ENCODE measurements at places on chromosomes 7 and 10. TPM values are rescaled to one million over a fixed set of nuclear protein-coding genes. Genes with fewer than 3 reads are reported as not detected.

The CLDN4 gene
- total RNA-seq, result 1.2 TPM

DNA sequence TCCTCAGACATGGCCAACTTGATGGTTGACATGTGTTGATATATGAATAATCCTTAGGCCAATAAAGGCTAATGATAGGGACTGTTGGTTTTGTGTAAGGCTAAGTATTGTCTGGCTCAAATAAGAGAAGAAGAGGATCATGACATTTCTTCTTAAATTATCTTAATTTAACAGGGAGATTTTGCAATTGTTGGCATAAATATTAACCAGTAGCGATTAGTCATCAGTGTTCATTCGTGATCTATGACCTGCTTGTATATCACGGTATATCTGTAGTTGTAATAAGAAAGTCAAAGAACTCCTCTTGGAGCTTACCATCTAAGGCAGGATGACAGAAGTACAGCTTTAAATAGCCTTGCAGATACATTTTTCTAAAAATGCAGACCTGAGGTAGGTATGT is 196.4 kb downstream of the CREB5 start:
- DNase-seq, result no peak

- no peak for DNase-seq
Measured at GRCh38 chr7:79854621-79855020, 280.0 kb upstream of the GNAI1 start.

The ACSM6 gene
- not detected for total RNA-seq

GRCh38 chr10:78407009-78407711 is 373.5 kb downstream of the RPS24 start:
- no peak for DNase-seq

The COL28A1 gene
- total RNA-seq, result not detected

The AASS gene
- 18.7 TPM for total RNA-seq

The TMEM140 gene
- total RNA-seq, result 18.6 TPM

The NODAL gene
- total RNA-seq, result not detected

DNA sequence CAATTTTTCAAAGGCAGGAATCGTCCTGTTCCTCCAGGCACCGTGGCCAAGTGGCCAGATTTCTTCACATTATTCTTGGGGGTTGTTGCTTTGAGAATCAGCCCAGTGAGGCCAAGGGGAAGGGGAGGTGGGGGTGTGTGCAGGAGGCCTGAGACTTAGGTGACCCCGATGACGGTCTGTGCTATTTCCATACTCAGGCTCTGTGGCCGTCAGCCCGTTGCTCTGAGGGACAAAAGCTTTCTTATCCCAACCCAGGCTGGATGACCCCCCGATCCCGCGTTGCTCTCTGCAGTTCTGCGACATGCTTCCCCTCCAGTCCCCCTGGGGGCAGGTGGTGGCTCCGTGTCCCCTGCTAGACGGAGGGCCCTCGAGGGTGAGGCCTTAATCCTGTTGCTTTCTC is 14.2 kb downstream of the DOCK1 start:
- DNase-seq, result no peak

- DNase-seq, result no peak
Measured at GRCh38 chr10:60800918-60801317, 22.6 kb downstream of the CDK1 start.

DNA sequence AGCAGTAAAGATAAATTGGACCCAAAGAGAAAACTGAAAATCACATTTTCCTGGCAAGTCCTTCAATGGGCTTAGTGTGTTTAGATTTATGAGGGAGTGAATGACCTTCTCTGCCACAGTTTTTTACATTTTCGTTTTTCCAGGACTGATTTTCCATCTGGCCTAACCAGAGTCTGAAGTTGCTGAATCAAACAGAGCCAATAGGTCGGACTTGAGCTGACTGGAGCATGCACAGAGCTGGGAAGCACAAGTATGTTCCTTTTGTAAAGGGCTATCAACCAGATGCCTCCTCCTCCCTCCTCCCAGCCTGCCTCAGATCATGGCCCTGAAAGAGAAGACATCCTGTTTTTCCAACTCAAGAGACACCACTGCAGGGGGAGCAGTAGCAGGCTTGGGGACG is 126.0 kb upstream of the ANKRD1 start:
- DNase-seq, result no peak

GRCh38 chr10:77501846-77502261 is 135.8 kb downstream of the KCNMA1 start:
- DNase-seq, result no peak

DNA sequence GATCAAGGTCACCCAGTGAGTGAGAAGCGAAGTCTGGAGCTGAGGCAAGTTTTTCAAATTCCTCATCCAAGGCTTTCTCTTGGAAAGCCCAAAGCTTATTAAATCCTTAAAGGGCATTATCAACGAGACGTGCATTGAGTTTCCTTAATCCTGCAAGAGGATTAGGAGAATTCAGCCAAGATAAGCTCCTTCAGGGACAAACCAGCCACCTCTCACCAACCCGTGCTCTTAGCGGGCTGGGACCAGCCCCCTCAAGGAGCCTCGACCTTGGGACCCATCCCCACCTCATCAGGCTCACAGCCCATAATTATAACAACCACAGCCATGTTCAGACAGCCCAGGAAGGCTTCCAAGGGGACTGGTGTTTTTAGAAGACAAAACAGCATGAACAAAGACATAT is 12.0 kb upstream of the SLC29A4 start:
- DNase-seq, result no peak

DNA sequence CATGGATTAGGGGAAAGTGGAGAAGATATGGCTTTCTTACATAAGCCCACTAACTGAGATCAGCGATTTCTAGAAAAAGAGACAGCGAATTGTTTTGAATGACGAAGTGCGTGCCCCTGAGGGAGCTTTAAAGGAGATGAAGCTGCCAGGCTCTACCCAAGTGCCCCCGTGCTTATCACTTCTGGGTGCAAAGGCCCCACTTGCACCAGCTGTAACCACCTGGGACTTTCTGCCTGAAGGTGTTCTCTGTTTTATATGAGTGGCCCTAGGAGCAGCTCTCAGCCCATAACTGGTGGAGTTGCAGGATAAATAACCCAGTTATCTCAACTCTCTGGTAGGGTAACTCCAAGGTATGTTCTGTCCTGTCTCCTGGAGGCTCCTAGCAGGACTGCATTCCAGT is 20.4 kb upstream of the CARD11 start:
- no peak for DNase-seq

GRCh38 chr10:77604063-77604462 is 33.5 kb downstream of the KCNMA1 start:
- no peak for DNase-seq

DNA sequence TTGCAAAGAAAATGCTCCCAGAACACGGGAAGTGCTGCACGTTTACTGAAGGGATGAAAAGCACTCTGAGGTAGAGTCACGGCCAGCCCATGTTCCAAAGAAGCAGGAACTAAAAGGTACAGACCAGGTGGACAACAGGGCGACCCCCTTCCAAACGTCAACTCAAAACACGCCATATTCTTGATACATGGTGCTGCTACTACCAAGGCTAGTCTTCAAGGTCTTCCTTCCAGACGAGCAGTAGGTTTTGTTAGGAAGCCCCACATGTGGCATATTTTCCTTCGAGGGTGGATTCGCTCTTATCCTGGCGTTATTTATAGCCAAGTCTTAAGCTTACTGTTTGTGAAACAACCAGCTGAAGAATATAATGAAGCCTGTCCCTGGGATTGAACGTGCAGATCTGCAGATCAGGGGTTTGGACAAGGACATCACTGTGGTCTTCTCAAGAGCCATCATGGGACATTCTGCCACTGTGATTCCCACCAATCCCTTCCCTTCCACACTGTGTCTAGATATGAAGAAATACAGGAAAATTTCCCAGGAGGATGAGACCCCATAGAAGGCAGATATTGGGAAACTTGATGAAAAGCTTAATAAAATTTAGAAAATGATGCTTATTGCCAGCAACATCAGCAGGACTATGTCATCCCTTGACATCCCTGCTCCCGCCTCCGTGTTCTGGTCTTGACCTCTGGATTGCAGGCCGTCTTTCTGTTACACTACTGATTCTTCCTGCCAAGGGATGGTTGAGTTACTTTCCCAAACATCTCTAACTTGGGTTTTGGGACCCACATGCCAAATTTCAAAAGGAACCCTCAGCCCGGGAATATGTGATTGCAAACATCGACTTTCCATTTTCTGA is 734.4 kb downstream of the PARD3 start:
- no peak for DNase-seq

GRCh38 chr10:69864321-69864720 is 62.6 kb downstream of the COL13A1 start:
- no peak for DNase-seq

DNA sequence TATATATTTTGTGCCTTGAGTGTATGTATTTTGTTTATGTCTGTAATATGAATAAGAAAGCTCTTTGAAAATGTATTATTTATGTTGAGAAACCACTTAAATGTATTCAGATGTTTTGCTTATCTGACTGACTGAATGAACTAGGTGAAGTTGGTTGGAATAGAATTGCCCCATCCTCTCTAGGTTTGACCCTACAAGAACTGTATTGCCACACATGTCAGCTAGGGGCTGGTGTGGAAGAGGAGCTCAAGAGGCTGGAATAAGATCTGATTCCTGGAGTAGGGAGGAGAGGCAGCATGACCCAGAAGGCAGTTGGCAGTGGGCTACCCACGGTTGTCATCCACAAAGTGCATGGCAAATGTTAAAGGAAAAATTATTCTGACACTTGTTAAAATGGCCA is 9.1 kb downstream of the SSMEM1 start:
- no peak for DNase-seq

GRCh38 chr7:133910761-133911160 is 216.4 kb upstream of the LRGUK start:
- no peak for DNase-seq

- DNase-seq, result peak; percentile 45
Measured at GRCh38 chr10:116753759-116754158, 11.4 kb upstream of the HSPA12A start.

The HOXA9 gene
- 0.18 TPM for total RNA-seq

GRCh38 chr7:80373429-80374032 is 138.3 kb downstream of the GNAT3 start:
- no peak for DNase-seq

DNA sequence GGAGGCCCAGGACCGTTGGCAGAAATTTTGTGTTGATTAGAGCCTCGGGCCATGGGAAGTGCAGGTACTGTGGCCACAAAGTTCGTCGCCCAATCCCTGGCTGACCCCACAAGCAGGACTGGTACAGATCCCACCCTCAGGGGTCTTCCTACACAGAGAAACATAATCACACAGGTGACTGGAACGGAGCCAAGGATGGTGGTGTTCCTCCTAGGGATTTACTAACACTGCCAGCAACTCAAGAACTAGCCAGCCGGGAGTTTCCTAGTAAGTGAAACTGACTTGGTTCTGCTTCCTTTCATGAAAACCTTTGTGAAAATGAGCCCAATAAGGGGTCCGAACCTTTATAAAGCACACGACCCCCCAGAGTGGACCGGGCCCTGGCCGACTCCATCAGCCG is 5.7 kb downstream of the CUX1 start:
- no peak for DNase-seq

GRCh38 chr10:43595739-43596298 is 10.4 kb upstream of the ZNF485 start:
- DNase-seq, result no peak

The MKI67 gene
- 33.3 TPM for total RNA-seq

DNA sequence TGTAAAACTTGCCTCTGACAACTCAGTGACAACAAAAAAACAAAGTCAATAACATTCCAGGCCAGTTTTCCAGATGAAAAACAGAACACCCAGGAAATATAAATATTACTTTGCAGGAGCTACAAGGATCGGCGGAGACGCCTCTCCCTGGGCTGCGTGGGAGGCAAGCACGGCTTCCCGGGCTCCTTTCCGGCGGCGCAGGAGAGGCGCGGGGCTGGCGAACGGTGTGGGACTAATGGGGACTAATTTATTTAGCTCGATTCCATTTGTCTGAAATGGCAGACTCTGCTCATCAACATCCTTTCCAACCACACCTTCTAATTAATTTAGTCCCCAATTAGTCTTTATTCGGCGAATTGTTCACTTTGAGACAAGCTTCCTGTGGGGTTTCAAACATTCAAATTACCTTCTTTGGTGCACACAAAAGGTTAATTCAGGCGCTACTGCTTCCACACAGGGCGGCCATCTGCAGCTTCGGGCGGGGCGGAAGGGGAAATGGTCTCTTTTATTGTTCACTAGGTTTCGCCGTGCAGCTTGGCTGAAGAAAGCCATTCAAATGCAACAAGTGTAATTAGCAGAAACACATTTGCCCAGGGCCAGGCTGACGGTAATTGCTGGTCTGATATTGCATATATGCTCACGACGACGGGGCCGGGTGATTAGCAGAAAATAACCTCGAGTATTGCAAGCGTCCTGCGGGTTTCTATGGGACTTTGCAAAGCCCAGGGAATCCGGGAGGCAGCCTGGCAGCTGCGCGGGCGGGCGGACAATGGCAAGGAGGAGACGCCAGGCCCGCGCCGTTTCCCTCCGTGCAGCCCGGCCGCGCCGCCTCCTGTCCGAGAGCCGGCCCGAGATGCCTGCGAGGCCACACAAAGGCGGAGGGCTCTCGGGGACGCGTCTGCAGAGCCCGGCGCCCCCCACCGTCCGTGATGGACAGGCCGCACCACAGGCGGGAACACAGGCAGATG is 270.1 kb downstream of the PTPRN2 start:
- DNase-seq, result no peak

DNA sequence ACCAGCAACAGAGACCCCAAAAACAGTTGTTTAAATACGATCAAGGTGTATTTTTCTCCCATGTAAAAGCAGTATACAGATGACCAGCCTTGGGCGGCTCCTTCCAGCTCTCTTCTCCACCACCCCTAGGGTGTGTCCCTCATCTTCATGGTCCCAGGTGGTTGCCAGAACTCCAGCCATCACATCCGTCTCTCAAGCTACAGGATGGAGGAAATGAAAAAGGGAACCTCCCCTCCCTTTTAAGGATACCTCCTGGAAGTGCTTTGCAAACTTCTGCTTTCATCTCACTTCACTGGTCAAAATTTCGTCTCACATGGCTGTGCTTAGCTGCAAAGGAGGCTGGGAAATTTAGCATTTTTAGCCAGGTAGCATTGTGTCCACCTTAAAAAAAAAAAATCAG is 59.3 kb downstream of the C10orf105 start:
- DNase-seq, result no peak

DNA sequence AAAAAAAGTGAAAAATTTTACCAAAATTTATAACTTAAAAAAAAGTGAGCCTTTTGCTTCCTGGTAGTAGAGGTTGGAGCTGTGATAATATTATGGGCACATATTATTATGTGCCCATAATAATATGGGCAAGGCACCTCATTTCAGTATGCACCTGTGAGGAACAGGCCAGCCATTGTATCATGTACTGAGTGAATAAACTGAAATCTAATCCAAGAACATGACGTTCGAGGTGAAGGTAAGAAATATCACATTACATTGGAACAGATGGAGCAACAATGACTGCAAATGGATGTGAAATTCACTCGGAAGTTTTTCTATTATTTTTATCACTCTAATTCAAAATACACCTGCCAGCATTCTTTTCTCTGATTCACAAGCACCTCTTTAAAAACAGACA is 216.0 kb downstream of the KLF6 start:
- DNase-seq, result no peak

- no peak for DNase-seq
Measured at GRCh38 chr7:90269163-90269562, 24.2 kb downstream of the CFAP69 start.

GRCh38 chr10:122072491-122072890 is 83.5 kb downstream of the TACC2 start:
- no peak for DNase-seq

- DNase-seq, result no peak
Measured at GRCh38 chr7:157476654-157477549, 140.1 kb downstream of the DNAJB6 start.

- peak; percentile 94 for DNase-seq
Measured at GRCh38 chr7:138935465-138936011, 45.7 kb downstream of the KIAA1549 start.

The MPP7 gene
- 2.2 TPM for total RNA-seq

The RHOBTB1 gene
- 39.8 TPM for total RNA-seq

The TUBAL3 gene
- total RNA-seq, result not detected

The BAG3 gene
- 8.8 TPM for total RNA-seq

The DNMBP gene
- total RNA-seq, result 7.0 TPM
